HepG2 (cell line): ENCODE measurements at places on chromosomes 3 and 15. TPM values are rescaled to one million over a fixed set of nuclear protein-coding genes. Genes with fewer than 3 reads are reported as not detected.
A peak's percentile ranks its signal among the peaks of the same experiment; 100 is the strongest.

- DNase-seq = no peak
Observed at GRCh38 chr3:141426404-141427034, 58.2 kb downstream of the ZBTB38 start.

- DNase-seq = no peak
Observed at GRCh38 chr15:60829416-60829815, 350.5 kb upstream of the ICE2 start.

- DNase-seq = no peak
Observed at GRCh38 chr3:71780430-71780829, 4.5 kb downstream of the PROK2 start.

GRCh38 chr3:173732237-173732636, 334.7 kb downstream of the NLGN1 start:
- no peak for DNase-seq

GRCh38 chr3:192177383-192177782, 550.0 kb downstream of the FGF12 start:
- no peak for DNase-seq

DNA sequence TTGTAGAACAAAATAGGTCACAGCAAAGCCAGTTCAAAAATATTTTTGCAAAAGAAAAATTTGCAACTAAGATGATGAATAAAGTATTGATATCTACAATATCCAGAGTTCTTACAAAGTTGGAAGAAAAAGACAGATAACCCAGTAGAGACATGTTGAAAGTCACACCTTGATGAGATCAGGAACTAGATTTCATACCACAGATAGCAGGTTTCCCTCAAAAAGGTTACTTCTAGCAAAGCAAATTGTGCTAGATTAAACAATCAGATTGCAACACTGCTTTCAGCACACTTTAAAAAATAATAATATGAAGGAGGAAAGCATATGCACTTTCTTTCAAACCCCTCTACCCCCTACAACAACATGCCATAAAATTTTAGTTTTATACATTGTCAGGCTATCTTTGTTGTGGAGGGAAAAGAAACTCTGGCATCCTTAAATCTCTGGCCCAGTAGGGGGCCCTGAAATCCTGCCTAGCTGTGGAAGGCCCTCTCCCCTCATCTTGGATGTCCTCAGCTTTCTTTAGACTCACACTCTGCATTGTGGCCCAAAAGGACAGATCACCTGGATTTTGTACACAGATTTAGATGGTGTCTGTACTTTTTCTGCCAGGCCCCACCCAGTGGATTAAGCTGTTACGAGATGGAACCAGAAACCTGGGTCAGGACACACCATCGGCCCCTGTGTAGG, 50.9 kb downstream of the CCR3 start:
- DNase-seq = no peak

GRCh38 chr3:124333931-124334640, 342.2 kb upstream of the ROPN1 start:
- DNase-seq = no peak

GRCh38 chr3:195893516-195893915, 14.8 kb downstream of the TNK2 start:
- no peak for DNase-seq

DNA sequence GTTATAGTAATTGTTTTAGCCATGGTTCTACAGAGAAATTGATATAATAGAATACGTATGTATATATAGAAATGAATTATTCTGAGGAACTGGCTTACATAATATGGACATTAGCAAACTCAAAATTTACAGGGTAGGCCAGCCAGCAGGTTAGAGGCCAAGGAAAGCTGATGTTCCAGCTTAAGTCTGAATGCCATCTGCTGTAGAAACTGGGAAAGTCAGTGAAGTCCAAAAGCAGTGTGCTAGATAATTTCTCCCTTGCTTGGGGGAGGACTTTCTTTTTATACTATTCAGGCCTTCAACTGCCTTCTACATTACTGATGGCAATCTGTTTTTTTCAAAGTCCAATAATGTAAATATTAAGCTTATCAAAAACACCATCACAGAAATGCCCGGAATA, 1174.7 kb downstream of the ZPLD1 start:
- no peak for DNase-seq

DNA sequence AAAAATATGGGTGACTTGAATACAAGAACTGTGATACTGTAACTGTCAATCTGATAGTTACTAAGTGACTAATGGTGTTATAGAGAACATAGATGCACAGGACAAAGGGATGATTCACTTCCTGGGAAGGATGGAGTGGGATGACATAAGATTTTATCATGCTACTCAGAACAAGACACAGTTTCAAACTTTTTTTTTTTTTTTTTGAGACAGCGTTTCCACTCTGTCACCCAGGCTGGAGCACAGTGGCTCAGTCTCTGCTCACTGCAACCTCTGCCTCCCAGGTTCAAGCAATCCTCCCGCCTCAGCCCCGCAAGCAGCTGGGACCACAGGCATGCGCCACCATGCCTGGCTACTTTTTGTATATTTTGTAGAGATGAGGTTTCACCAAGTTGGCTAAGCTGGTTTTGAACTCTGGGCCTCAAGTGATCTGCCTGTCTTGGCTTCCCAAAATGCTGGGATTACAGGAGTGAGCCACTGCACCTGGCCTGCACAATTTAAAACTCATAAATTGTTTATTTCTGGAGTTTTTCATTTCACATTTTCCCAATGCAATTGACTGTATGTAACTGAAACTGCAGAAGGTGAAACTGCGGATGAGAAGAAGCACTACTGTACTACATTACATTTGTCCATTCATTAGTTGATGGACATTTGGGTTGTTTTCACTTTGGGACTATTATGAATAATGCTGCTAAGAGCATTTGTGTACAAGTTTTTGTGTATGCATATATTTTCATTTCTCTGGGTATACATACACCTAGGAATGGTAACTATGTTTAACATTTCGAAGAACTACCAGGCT, 40.6 kb downstream of the ADIPOQ start:
- DNase-seq = peak; percentile 65

DNA sequence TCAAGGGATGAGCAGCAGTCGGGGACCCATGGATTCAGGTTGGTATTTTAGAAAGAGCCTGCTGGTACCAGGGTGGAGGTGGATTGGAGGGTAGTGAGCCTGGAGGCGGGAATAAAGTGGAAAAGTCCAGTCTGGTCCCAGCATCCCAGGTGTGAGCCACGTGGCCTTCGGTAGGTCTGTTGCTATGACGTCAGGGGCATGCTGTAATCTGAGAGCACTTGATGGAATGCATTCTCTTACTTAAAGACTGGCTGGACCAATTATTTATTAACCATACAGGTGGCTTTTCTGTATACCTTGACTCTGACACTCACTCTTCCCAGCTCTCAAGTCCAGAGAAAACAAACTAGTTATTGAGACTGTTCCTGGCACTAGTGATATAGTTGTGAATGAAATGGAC, 389.9 kb upstream of the RGMA start:
- DNase-seq = no peak

DNA sequence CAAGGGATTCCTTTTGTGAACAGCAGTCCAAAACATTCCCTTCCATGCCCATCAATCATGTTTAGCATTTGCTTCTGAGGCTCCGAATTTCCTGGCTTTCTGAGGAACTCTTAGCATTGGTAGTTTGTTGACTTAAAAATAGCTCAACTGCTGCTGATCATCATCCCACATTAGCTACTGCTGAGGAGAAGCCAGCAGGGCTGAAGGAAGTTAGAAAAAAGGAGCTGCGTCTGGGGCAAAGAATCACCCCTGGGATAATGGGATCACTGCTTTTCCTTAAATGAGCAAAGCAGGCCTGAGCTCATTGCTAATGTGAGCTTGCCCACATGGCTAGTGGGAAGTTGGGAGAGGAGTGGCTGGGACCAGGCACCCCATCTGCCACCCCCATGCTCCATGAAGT, 39.8 kb downstream of the CYP19A1 start:
- no peak for DNase-seq

- DNase-seq = no peak
Observed at GRCh38 chr15:96362011-96362754, 31.7 kb downstream of the NR2F2 start.

DNA sequence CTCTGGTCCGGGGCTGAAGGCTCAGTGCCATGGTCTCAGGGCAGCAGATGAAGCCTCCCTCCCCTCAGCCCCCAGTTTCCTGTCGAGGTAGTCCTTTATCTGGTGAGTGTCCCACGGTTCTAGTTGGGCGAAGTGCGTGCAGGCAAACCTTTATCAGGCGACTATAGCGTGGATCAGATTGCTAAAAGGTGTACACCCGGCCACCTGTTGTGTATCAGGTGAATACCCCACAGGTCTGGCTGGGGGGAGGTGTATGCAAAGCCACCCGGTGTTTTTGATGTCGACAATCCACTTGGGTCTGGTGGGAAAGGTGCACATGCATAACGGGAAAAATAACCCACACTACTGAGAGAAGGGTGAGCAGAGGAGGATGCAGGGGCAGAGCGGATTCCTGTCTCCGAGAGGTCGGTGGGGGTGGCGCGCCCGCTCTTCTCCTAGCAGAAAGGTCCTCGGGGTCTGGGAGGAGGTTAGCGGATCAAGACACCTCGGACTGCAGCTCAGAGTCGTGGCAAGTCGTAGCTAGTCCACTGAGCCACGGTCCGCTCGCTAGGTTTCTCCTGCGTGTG, 507 bp downstream of the SLC12A6 start:
- DNase-seq = no peak

- DNase-seq = no peak
Observed at GRCh38 chr3:135100366-135100765, 305.3 kb downstream of the EPHB1 start.

DNA sequence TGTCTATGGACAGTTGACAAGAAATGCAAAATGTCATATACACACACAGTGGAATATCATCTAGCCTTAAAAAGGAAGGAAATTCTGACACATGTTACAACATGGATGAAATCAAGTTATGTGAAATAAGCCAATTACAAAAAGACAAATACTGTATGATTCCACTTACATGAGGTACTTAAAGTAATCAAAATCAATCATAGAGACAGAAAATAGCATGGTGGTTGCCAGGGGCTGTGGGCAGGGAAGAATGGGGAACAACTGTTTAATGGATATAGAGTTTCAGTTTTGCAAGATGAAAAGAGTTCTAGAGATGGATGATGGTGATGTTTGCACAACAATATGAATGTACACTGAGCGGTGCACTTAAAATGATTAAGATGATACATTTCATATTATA, 613.8 kb upstream of the ZNF385D start:
- DNase-seq = no peak

GRCh38 chr3:196684548-196685407, 27.3 kb downstream of the CEP19 start:
- peak; percentile 35 for DNase-seq

GRCh38 chr3:72274493-72275330, 489.8 kb upstream of the PROK2 start:
- no peak for DNase-seq

DNA sequence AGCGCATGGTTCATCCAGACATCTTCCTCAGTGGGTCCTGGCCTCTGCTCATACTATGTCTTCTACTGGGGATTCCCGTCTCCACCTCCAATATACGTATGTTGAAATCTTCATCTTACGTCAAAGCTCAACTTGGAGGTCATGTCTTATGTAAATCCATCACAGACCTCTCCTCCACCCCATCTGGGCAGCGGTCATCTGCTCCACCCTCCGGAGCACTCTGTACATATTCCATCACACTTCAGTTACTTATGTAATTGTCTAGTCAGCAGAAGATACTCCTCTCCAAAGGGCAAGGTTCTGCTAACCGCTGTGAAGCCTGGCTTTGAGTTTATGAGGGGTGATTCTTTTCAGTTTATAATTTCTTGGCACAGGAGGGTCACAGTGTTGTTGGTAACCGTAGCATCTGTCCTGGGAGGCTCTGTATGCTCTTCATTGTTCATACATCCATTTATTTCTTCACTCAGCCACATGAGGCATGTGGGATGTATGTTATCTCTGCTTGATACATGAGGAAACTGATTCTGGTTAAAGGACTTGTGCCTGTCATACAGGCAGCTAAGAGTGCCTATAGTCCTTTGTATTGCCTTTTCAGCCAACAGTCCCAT, 22.1 kb downstream of the MAP2K1 start:
- DNase-seq = no peak

DNA sequence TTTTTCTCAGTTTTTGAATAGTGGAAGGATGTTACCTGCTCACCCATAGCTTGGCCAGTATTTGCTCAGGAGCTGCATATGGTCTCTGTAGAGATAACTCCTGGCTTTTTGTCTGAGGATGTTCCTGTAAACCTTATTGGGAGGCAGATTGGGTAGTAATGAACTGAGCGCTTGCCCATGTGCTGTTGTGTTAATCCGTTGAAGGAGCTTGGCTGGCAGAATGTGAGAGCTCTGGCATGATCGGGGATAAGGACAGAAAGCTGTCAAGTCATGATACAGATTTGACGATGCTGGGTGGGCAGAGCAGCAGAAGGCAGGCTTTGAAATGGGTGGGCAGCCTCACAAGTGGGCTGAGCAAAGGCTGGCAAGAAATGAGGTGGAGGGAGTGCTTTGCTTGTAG, 27.4 kb downstream of the SH3GL3 start:
- no peak for DNase-seq

- no peak for DNase-seq
Observed at GRCh38 chr3:127709320-127710060, 36.7 kb downstream of the ABTB1 start.

DNA sequence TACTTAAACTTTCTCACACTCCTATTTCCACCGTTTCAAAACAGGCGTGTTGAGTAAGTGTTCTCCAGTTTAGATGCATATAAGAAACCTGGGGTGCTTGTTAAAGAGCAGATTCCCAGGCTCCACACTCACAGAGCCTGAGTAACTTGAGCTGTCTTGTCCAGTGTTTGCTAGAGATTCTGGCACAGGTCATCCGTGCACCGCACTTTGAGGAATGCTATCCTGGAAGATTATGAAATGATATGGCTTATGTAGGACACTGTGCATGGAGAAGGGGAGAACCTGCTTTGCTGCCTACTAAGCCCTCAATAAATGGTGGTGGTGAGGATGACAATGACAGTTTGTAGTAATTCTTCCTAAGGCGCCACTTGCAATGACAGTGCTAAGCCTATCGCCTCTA, 273.7 kb downstream of the PDZRN3 start:
- no peak for DNase-seq

DNA sequence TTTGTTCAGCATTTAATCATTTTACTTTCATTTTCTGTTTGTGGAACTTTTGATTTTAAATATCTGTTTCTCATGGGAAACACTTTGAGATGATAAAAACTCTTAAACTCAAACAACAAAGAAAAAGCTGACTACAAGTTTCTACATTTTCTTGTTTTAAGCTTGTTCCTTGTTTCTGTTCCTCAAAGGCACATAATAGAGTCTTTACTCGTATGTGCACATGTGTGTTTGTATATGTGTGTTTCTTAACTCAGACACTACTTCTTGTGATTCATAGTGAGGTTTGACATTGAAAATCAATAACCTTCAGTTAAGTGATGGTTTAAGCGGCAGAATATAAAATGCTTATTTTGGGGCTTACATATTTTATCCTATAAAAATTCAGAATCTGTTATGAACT, 786.7 kb upstream of the EPHA6 start:
- DNase-seq = no peak

GRCh38 chr15:98858610-98859023, 149.0 kb downstream of the PGPEP1L start:
- DNase-seq = no peak

The ZNF660 gene
- 3.3 and 6.1 TPM in 2 replicates for total RNA-seq

The PIF1 gene
- 8.3 and 19.7 TPM in 2 replicates for total RNA-seq

The BCL6 gene
- total RNA-seq = 20.3 and 21.2 TPM in 2 replicates

The TM6SF1 gene
- not detected in 2 replicates for total RNA-seq

The KIF15 gene
- 33.8 and 55.1 TPM in 2 replicates for total RNA-seq

The PP2D1 gene
- total RNA-seq = not detected in 2 replicates
